ENCODE measurements at places on chromosomes 4 and X.

DNA sequence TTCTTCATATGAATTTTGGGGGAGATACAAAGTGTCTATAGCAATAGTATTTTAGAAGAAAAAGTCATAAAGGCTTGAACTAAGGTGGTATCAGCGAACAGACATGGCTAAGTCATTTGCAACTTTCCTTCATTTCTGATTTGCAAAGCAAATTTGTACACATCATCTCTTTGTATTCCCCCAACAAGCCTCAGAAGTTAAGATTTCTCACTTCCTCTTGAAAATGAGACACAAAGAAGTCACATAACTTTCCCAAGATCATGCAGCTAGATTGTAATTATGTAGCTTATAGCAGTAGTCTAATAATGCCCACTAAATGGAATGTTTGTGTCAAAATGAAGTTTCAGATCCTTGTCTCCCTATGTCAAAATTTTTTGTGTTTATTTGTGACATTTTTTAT lies 709.8 kb upstream of the HS3ST1 start:
- DNase-seq = no peak

DNA sequence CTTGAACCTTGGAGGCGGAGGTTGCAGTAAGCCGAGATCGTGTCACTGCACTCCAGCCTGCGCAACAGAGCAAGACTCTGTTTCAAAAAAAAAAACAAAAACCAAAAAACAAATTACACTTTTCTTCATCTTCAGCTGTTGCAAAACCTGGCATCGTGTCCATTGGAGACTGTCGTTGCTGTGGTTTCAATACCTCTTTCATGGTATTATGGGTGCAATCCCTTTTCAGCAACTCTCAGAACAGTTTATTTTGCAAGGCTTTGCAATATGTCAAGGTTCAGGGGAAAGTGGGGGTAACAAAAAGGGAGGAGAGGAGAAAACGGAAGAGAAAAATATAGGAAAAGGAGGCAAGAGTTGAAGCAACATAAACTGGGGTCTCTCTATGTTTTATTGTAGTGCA lies 40.8 kb downstream of the ARSD start:
- no peak for DNase-seq

DNA sequence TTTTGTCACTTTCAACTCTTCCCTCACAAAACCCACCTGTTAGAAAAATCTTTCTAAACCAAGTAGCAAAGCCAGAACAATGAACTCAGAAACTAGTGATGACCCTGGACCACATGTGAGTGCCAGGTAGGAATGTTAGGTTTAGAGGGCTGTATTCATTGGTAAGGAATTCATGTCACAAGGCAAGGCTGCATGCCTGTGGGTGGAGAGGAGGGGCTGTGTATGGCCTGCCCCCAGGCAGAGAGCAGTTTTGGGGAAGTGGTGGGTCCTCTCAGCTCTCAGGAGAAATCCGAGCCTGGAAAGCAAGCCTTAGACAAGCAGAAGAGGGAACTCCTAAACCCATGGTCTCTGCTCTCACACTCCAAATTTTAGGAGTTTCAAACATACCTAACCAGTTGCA lies 2.4 kb downstream of the RNF175 start:
- no peak for DNase-seq

DNA sequence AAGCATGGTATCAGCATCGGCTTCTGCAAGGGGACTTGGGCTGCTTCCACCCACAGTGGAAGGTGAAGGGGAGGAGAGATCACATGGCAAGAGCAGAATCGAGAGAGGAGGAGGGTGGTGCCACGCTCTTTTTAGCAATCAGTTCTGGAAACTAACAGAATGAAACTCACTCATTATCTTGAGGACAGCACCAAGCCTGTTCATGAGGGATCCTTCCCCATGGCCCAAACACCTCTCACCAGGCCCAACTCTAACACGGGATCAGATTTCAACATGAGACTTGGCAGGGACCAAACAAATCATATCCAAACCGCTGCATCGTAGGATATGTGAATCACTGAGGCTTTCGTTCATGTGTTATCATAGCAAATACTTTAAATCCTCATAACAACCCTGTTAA lies 125.5 kb downstream of the GPC3 start:
- peak; percentile 69 for DNase-seq

DNA sequence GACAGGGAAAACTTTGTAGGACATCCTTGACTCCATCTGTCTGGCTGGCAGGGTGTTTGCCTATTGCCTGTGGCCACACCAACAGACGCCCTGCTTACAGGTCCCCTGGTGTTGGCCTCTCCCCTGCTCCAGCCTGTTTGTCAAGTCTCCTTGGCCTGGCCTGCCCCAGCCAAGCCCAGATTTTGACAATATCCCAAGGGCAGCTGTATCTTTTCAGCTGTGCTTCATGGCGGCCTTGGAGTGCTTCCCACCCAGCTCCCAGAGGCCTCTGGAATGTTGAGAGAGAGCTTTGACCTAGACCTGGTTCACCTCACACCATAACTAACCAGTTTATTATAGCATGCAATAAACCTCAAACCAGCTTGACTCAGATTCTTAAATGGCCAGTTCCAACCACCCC lies 204.0 kb upstream of the NHS start:
- DNase-seq = no peak

DNA sequence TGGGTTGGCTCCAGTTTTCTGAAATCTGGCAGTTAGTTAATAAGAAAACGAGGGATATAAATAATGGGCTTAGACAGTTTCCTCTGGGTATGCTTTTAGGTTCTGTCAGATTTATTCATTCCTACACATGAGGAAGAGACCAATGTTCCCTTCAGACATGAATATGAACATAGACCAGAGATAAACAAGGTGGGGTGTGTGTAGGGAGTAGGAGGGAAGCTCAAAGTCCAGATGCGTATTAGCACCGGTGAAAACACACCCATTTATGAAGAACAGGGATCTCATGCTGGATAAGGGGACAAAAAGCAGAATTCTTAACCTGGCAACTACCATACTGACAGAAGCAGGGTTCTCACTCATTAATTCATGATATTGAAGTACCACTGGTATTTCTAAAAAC lies 223.0 kb downstream of the SOWAHB start:
- DNase-seq = no peak

DNA sequence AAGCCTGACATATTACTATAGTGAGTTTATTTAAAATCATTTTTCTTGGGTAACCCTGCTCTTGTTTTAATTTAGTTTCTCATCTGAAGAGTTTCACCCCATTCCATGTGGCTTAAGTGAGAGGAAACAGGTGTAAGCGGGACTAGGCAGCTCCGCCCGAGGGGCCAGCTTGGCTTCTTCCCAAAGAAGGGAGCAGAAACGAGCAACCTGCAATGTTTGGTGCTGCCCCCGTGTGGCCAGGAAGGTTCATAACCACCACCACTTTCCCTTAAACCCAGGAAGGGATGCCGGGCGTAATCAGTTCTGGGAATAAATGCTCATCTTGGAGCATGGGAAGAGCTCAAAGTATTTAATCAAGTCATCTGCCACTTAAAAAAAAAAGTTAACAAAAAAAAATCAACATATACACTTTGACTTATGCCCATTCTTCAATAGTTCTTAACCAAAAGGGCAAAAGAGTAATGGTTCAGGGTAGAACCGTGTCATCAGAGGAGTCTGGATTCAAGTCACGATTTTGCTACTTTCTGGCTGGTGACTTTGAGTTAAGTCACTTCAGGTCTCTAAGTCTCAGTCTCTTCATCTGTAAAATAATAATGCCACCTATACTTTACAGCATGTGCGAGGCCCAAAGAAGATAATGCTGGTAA lies 147.9 kb downstream of the NSUN7 start:
- DNase-seq = peak; percentile 92

GRCh38 chrX:13747836-13748235 lies 13.3 kb downstream of the OFD1 start:
- peak; percentile 51 for DNase-seq

GRCh38 chr4:123893011-123893981 lies 496.7 kb downstream of the SPRY1 start:
- peak; percentile 76 for DNase-seq

GRCh38 chr4:138636781-138637180 lies 378.8 kb upstream of the NOCT start:
- DNase-seq = no peak

DNA sequence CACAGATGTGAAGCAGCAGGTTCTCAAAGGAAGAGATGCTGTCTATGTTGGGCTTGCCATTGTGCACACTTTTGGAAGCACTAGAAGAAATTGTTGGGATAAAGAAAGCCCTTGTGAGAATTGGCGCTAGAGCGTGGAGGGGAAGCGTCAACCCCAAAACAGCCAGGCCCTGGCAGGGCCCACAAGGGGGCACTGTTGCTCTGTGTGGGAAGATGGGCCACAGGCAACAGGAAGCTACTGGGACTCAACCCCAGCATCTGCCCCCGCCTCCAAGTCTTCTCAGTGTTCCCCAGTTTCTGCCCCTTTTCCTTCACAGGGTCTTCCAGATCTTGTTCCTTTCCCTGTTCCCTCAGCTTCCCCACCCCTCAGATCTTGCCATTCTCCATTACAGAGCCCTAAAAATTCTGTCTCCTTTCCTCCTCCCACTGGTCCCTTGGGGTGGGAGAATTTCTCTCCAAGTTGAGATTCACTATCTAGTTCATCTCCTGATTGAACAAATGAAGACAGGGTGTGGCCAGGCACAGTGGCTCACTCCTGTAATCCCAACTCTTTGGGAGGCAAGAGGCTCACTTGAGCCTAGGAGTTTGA lies 85.5 kb downstream of the STARD8 start:
- peak; percentile 50 for DNase-seq
